ENCODE measurements at places on chromosomes 6 and 20.

DNA sequence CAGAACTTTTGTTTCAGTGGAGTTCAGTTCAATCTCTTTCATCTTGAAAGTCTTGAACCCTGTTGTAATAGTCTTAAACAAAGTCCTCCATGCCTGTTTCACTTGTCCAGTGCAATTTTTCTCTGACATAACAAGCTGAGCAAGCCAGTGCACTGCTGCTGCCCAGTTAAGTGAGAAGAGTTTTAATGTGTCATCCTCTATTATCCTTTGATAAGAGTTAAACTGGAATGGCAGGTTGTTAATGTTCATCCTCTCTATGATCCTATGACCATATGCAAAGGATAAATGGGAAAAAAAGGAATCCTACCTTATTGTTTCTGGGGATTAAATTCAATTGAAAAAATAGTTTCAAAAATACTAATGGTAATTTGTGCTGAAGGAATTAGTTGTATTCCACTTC, 197.5 kb downstream of the FRK start:
- DNase-seq, result no peak

DNA sequence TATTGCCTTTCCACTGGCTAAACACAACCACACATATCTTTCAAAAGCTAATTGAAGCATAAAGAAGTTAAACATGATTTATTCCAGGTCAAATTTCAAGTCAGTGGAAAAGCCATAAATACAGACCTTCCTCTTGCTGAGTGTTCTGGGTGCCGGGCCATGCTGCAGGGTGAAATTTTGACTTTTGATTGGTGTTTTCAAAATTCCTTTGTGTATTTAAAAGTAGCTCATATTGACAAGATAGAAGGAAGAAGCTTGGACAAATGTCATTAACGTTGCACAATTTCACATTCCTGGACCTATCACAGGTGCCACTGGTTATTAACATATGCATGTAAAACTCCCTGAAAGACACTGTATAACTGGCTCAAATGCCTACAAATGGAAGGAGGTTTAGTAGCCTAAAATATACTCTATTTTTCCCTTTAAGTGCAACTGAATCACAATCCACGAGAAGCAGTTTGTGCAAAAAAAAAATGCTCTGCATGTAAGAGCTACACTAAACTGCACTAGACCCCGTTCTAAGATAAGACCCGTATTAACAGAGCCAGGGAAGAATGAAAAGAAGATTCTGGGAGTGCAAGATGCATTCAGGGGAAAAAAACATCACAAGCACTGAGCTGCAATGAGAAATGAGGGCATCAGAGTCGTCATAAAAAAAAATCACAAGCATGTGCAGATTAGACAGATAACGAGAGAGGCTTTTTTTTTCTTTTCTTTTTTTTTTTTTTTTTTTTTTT, 30.4 kb downstream of the ATXN1 start:
- DNase-seq, result no peak

- DNase-seq, result peak; percentile 81
Observed at GRCh38 chr20:36472637-36473090, 68.7 kb upstream of the MYL9 start.

- peak; percentile 89 for DNase-seq
Observed at GRCh38 chr6:157221049-157221816, 102.1 kb downstream of the TMEM242 start.

DNA sequence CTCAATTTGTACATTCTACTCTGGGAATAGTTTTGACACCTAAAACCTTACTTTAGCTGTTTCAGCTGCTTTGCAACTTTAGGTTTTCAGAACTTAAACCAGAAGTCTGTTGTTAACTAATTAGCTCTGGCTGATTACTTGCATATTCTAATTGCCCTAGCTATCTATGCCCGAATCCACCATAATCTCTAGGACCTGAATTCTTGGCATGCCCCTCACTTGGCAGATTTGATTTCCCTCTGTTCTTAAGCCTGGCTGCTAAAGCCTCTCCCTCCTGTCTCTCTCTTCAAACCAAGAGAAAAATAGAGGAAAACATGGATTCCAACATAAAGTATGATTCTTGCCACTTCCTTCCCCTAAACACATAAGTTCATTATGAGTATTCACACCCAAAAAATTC, 35.0 kb upstream of the LIN28B start:
- DNase-seq, result no peak

GRCh38 chr20:7031222-7031621, 263.7 kb downstream of the BMP2 start:
- DNase-seq, result no peak

GRCh38 chr20:53678990-53679596, 85.5 kb upstream of the ZNF217 start:
- no peak for DNase-seq

- DNase-seq, result no peak
Observed at GRCh38 chr6:117564681-117565080, 37.6 kb downstream of the GOPC start.

DNA sequence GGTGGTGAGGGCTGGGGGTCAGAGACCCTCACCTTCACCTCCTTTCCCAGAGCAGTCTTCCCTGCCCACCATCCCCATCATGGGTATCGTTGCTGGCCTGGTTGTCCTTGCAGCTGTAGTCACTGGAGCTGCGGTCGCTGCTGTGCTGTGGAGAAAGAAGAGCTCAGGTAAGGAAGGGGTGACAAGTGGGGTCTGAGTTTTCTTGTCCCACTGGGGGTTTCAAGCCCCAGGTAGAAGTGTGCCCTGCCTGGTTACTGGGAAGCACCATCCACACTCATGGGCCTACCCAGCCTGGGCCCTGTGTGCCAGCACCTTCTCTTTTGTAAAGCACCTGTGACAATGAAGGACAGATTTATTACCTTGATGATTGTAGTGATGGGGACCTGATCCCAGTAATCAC, 2.1 kb downstream of the HLA-G start:
- no peak for DNase-seq

GRCh38 chr6:108655806-108656651, 95.3 kb downstream of the FOXO3 start:
- no peak for DNase-seq

DNA sequence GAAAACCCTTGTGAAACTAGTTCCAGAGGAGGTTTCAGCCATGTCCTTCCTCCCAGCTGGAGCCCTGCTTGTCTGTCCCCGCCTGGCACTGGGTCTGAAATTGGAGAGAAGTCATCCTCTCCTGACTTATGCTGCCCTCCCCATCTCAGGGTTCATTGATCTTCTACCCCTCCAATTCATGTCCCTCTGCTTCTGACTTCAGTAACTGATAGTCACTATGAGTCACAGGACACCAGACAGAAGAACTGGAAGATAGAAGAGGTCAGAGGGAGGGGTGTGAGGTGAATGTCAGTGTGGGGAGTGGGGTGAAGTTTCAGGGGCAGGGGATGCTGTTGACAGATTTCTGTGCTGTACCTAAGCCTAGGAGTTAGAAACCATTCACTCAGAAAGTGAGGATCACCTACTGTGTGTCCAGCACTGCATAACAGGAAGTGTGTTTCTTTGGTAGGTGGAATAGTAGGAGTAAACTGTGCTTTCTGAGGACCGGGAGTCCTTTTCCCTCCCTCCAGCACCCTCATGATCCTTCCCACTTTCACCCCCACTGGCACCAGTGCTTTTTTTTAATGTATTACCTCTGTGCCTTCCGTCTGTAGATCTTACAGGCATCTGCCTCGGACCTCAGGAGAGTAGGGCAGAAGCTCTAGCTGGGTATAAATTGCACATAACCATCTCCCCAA, 627 bp upstream of the RPP21 start:
- no peak for DNase-seq

DNA sequence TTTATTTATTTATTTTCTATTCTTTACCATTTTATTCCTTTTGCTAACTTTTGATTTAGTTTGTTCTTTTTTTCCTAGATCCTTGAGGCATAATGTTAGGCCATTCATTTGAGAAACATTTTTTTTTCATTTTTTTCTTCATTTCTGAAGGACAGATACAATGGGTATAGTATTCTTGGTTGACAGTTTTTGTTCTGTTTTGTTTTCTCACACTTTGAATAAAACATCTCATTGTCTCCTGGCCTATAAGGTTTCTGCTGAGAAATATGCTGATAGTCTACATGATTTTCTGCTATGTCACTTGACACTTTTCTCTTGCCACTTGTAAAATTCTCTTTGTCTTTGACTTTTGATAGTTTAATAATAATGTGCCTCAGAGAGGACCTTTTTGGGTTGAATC, 294.6 kb upstream of the EPHA7 start:
- no peak for DNase-seq

GRCh38 chr6:90892271-90892670, 305.4 kb upstream of the MAP3K7 start:
- no peak for DNase-seq

GRCh38 chr6:37575221-37575620, 75.5 kb upstream of the CCDC167 start:
- DNase-seq, result no peak

DNA sequence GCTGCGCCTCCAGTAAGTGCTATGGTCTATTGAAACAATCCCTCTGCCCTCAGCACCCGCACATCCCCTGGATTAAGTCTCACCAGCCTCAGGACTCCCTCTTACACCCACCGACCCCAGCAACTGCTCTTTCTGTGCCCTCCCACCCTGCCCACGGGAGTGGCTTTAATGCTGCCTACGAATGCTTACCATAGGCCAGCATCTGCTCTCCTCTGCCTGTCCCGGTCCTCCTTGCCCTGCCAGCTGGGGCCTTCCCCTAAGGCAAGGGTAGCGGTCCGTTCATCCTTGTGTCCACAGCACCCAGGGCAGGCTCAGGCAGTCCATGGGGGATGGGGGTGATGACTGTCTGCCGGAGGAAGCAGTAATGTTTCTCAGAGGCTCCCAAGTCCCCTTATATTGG, 4.1 kb downstream of the EBF4 start:
- DNase-seq, result no peak

GRCh38 chr6:123415844-123416468, 220.8 kb downstream of the TRDN start:
- no peak for DNase-seq

- DNase-seq, result no peak
Observed at GRCh38 chr20:14928083-14928482, 590.7 kb upstream of the FLRT3 start.

- DNase-seq, result no peak
Observed at GRCh38 chr20:34110745-34111641, 1.1 kb downstream of the EIF2S2 start.

DNA sequence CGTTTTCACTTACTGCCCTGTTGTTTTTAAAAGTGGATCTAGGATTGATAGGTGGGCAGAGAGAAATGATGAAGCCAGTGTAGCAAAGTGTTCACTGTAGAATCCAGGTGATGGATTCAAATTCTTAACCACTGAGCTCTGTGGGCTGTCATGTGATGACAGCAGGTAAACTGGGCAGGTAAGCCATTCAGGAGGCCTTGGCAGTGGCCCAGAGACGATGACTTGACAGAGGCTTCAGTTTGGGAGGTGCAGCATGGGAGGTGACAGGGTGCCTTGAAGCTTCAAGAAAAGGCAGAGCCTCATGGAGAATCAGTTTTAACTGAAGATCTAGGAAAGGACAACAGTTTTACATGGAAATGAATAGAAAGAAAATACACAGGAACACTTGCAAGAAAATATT, 2.0 kb downstream of the NAA20 start:
- DNase-seq, result no peak

DNA sequence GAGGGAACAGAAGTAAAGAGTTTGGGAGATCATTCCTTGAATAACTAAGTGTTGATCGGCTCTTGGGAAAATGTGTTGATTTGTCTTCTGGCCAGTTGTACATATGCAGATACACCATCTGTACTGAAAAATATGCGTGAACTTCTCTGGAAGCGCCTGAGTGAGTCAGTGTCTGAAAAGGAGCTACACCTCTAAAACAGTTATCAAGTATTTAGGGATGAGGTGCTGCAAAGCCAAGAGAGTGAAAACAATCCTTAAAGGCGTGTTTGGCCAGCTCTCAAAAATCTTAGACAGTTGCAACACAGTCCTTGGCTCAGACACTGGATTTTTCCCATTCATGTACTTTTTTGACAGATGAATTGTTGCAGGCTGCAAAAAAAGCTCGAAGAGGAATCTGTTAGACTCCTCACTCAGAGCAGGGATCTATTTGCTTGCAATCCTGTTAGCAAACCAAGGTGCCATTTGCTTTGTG, 61.3 kb downstream of the BMP6 start:
- DNase-seq, result no peak

DNA sequence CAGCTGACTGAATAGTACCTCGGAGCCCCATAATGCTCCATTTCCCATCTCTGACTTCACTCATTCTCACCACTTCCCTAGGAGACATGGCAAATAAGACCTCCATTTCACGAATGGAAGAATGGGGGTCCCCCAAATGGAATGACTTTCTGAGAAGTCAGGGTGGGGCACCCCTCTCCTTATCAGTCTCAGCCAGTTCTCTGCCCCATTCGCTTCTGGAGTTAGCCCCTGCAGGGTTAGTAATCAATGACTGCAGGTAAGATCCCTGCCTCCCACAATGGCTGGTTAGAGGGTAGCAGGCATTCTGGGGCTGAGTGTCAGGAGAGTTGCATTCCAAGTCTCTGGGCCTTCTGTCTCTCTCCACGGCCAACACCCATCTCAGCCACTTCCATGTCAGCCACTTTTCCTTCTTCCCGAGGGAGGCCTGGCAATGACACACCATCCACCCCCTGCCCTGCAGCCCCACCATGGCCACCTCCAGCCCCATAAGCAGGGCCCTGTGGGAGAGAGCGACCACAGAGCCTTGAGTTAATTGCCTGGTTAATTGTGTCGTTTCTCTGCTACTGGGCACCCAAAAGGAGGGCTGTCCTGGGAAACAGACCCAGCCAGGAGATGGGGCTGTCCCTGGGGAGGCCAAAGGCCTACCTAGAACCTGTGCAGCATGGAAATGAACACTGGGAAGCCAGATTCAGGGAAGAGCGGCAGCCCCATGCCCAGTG, 13.4 kb downstream of the CCDC167 start:
- no peak for DNase-seq

- no peak for DNase-seq
Observed at GRCh38 chr6:157020398-157020797, 243.2 kb downstream of the ARID1B start.

DNA sequence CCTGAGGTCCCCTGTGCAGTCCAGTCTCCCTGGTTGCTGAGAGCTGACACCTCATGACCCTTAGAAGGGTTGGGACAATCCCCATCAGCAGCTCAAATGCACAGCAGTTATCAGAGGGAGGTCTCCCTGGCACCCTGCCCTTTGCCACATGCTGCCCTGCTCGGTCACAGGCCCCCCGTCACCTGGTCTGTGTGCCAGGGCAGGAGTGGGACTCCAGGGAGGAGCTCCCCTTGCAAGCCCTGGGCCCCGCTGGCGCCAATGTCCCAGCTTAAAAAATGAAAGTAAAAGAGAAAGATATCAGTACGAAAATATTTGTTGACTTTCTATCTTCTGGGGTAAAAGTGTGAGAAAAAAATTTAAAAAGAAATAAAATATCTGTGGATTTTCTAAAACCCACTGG, 68.1 kb upstream of the SLC22A16 start:
- no peak for DNase-seq

- DNase-seq, result no peak
Observed at GRCh38 chr20:23397961-23398360, 23.3 kb downstream of the NAPB start.
